Stimulated activated CD8-positive, alpha-beta memory T cell treated with anti-CD3 and anti-CD28 coated beads, Interleukin-7, amount 100 ng/mL, for 1 hour (primary cell): ENCODE measurements at places on chromosomes 16 and 17.

GRCh38 chr17:50841277-50841948 is 6.0 kb downstream of the WFIKKN2 start:
- DNase-seq, result no peak

- no peak for DNase-seq
Measured at GRCh38 chr17:58831780-58832179, 76.1 kb downstream of the PPM1E start.

GRCh38 chr17:38749223-38750043 is 1.3 kb upstream of the PCGF2 start:
- DNase-seq, result no peak

DNA sequence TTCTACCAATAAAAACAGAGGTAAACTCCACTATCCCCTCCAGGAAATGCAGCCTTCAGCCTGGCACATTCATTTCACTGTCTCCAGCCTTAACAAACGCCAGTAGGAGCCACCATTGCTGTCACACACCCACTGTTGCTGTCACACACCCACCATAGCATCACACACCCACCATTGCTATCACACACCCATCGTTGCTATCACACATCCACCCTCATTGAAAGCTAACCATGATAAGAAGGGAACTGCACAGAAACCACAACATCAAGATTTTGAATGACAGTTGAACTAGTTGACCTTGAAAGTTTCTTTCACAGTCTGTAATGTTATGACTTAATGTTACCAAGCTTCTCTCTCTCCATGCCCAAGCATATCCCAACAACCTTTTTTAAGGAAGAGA is 38.1 kb downstream of the SHCBP1 start:
- DNase-seq, result no peak

- DNase-seq, result no peak
Measured at GRCh38 chr17:81513753-81514488, 1.3 kb upstream of the ACTG1 start.

- peak; percentile 24 for DNase-seq
Measured at GRCh38 chr17:45410144-45411091, 22.3 kb downstream of the ARHGAP27 start.

GRCh38 chr16:7517496-7517895 is 184.9 kb downstream of the RBFOX1 start:
- no peak for DNase-seq

- no peak for DNase-seq
Measured at GRCh38 chr17:79620207-79621038, 9.6 kb upstream of the RBFOX3 start.

- DNase-seq, result no peak
Measured at GRCh38 chr17:15154618-15155017, 110.5 kb downstream of the PMP22 start.

DNA sequence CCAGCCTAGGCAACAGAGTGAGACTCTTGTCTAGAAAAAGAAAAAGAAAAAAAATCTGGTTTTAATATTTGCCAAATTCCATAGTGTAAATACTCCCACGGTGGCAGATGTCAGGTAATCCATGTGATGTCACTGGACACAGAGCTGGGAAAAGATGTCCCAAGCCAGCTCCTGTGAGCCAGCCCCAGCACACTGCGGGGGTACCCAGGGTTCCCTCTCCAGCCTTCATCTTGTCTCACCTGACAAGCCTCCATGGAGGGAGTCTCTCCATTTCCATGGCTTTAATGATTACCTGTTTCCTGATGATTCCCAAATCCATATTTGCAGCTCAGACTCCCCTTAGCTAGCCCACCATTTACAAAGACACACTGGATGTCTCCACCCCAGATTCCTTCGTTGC is 4.6 kb downstream of the CD300LB start:
- DNase-seq, result no peak

DNA sequence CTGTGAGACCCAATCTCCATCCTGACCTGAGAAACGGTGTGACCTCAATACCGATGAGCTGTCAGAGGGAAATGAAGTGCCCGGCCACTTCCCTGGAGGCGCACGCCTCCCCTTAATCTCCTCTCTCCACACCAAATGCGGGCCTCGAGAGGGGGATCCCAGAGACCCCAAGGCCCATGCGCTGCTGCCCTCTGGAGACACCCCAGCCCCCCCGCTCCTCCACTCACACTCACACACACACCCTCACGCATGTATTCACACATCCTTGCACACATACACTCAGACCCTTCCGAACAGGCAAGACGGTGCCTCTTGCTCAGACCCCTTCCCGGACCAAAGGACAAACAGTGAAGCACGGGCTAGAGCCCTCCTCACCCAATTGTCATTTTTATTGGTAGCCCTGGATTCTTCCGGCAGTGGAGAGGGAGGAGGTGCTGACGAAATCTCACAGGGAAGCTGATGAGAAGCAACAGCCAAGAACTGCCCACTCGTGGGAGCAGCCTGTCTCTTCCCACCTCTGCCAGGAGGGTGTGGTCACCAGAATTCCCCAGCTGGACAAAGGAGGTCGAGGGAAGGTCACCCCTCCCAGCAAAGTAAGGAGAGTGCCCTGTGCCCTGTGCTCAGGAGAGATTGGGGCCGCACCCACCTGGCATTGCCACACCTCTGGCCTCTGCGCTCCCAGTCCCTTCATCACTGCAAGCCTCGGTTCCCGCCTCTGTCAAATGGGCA is 136.0 kb upstream of the TNRC6C start:
- no peak for DNase-seq

GRCh38 chr16:15907863-15908478 is 19.6 kb upstream of the CEP20 start:
- DNase-seq, result no peak

- no peak for DNase-seq
Measured at GRCh38 chr17:29010586-29010985, 4.8 kb upstream of the SEZ6 start.

DNA sequence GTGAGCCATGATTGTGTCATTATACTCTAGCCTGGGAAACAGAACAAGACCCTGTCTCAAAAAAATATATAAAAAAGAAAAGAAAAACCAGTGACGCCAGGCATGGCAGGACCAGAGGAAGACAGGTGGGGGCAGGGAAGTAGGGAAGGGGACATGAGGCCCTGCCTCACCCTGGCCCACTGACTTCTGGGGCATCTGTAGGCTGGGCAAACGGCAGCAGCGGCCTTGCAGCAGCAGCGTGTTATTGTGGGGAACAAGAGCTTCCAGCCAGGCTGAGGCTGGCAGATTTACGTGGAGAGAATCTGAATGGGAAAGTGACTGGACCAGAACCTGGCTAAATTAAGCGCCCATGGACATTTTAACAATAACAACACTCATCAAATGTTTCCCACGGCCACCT is 19.4 kb downstream of the CMTM4 start:
- no peak for DNase-seq

- no peak for DNase-seq
Measured at GRCh38 chr17:27568811-27569210, 62.2 kb upstream of the LGALS9 start.

DNA sequence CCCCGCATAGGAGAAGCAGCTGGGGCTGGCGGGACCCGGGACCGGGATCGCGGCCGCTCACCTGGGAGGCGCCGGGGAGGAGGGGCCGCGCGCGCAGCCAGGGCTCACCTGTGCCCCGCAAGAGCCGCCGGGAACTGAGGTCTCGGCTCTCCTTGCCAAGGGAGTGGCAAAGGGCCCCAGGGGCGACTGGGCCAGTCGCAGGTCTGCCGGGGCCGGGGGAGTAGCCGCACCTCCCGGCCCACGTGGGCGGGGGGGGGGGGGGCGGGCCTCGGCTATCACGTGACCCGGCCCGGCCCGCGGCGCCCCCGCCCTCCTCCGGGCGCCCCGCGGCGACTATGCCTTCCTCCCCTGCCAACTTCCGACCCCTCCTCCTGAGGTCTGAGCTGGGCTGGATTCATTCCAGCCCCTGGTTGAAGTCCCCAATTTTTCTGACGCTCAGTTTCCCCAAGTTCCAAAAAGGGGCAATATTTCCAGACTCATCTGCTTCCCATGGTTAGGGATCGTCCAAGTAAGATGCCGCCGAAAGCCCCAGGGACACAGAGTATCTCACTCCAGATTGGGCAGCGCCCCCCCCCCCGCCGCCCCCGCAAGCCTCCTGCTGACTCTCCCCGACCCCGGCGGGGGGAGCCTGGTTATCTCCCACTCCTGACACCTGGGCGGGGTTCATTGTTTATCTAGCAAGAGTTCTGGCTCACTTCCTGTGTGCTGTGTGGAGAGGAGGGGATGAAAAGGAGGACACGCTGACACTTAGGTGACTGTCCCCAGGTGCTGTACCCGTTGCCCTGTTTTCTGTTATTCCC is at the start of gene TMC6:
TSS of gene TMC6 (minus strand) at position 205 of the 800 bp plus-strand sequence. CDS start 1,923 bp downstream, outside the sequence.
- no peak for DNase-seq

GRCh38 chr17:46796524-46796923 is 22.0 kb downstream of the WNT3 start:
- no peak for DNase-seq

DNA sequence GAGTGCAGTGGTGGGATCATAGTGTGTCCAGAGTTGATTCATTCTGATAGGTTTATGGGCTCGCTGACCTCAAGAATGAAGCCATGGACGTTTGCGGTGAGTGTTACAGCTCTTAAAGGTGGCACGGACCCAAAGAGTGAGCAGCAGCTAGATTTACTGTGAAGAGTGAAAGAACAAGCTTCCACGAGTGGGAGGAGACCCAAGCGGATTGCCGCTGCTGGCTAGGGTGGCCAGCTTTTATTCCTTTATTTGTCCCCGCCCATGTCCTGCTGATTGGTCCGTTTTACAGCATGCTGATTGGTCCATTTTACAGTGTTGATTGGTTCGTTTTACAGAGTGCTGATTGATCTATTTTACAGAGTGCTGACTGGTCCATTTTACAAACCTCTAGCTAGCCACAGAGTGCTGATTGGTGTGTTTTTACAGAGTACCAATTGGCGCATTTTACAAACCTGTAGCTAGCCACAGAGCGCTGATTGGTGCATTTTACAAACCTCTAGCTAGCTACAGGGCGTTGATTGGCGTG is 17.5 kb downstream of the CACNG4 start:
- DNase-seq, result no peak

DNA sequence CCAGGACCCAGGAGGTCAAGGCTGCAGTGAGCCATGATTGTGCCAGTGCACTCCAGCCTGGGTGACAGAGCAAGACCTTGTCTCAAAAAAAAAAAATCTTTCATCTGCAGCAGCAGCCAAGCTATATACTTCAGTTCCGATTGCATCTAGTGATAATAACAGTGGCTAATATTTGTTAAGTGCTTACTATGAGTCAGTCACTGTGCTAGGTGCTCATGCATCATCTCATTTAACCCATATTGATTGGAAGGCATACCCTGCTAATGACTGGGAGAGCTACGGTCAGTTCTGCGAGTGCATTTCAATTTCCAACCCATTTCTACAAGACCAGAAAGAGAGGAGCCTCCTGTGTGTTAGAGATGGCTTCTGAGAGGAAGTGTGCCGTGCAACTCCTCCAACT is 7.7 kb upstream of the TUBG2 start:
- no peak for DNase-seq

DNA sequence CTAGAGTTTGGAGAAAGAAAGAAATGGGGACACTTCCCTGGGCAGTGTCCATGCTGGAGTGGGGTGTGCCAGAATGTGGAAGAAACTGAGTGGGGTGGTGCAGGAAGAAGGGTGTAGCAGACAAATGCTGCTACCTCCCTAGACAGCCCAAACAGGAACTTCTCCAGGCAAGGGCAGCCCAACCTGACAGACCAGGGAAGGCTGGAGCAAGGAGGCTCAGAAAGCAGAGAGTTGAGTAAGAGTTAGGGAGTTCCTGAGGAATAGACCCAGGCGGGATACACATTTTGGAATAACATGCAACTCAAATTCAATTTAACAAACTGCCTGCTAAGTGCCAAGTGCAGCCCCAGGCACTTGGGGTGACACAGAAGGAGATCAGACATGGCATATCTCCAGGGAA is 1.0 kb upstream of the MYO18A start:
- DNase-seq, result no peak

DNA sequence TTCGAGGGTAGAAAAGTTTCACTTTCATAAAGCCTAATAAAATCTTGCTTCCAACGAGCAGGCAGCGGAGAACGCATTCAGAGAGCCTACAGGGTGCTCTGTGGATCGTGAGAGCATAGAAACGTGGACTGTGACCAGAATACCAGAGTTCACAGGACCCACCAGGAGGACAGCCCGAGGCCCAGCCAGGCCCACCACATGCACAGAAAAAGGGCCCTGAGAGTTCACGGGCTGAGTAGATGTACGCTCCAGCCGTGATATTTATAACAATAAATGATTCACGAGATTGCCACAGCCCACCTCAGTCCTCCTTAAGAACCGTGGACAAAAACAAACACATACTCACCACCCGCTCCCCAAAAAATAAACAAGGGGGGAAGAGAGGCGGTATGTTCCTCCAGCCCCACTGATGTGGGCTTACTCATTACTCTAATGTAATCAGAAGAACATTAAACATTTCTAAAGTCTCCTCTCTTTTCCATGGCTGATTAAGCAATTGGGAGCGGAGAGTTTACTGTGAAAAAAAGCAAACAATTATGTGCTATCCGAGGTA is 207.2 kb downstream of the C16orf78 start:
- no peak for DNase-seq
